ENCODE measurements at places on chromosomes 3 and 15. TPM values are rescaled to one million over a fixed set of nuclear protein-coding genes. Genes with fewer than 3 reads are reported as not detected.

ADAMTS9 gene
- 80.3 TPM for total RNA-seq

NANOGP8 gene
- not detected for total RNA-seq

WDR82 gene
- total RNA-seq, result 81.3 TPM

DISP2 gene
- 0.17 TPM for total RNA-seq

GOLGA8J gene
- total RNA-seq, result not detected

SHISA5 gene
- 133 TPM for total RNA-seq

DNA sequence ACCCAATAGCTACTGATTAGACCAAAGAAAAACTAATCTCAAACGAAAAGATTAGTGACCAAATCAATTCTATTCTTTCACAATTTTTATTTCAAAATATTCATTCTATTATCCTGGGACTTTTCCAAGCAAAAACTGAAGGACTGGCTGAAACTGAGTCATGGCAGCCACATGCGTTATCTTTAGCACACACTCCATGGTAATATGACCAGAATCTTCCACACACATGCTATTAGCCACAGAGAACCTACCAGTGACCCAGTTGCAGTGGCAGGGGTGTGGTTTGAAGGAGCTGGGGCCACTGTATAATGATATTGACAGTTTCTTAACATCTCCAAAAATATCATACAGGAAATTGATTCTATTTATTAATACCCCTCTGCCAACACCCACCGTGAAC is 154.8 kb upstream of the ABI3BP start:
- DNase-seq, result no peak

- DNase-seq, result no peak
Observed at GRCh38 chr3:119913021-119913420, 131.1 kb downstream of the NR1I2 start.

GRCh38 chr3:157058392-157059071 is 101.4 kb downstream of the CCNL1 start:
- no peak for DNase-seq

DNA sequence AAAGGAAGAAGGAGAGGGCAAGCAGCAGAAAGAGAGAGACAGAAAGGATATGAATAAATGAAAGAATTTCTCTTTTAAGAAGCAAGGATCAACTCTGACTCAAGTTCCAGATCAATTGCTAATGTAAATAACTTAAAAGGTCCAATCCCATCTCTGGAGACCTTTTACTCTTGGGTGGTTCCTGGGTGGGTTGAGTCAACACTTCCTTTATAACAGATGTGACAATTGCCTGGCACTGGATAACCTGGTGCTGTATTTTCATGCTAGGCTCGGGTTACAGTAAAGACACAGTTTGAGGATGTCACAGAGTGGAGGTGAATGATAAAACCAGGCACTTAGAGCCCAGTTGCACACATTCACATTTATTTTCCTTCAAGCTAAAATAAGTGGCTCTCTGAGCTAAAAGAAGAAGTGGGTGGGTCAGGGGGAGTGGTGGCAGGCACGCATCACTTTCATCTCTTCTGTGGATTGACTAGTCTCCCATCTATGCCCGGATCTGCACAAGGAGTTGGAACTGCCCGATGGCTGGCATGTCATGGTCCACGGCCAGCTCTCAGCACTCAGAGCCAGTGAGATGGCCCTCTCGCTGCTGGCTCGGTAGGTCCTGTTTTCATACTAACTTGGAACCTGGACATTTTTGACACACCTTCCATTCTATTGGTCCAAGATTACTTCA is 465.8 kb downstream of the FOXP1 start:
- DNase-seq, result no peak

GRCh38 chr3:71245971-71246880 is 337.3 kb downstream of the FOXP1 start:
- no peak for DNase-seq

- no peak for DNase-seq
Observed at GRCh38 chr15:100284701-100285100, 57.1 kb downstream of the ADAMTS17 start.

DNA sequence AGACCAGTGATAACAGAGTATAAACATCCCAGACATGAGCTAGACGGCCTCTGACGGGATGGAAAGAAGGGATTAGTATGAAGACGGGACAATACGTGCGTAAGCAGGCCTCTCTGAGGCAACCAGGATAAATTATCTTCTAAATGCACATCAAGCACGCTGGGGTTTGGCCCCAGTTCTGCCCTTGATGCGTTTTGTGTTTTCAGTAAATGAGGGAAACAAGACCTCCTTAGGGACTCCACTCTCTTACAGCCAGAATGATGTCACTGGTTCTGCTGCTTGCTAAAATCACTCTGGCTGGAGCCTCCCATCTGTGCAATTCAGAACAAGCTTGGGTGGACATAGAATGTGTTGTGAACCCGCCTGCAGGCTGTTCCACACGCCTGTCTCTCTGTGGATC is 156.0 kb upstream of the MCTP2 start:
- no peak for DNase-seq

GRCh38 chr3:127723011-127723567 is 50.3 kb downstream of the ABTB1 start:
- DNase-seq, result no peak

- peak; percentile 68 for DNase-seq
Observed at GRCh38 chr15:92082006-92082843, 228.7 kb downstream of the SLCO3A1 start.
